D721Med (cell line): ENCODE measurements at places on chromosomes 5 and 9.

GRCh38 chr5:136032564-136032963, 3.8 kb downstream of the TGFBI start:
- no peak for DNase-seq

GRCh38 chr5:40687321-40687720, 7.6 kb downstream of the PTGER4 start:
- no peak for DNase-seq

- DNase-seq = no peak
Observed at GRCh38 chr9:13787234-13787833, 507.8 kb upstream of the MPDZ start.

- DNase-seq = no peak
Observed at GRCh38 chr5:98568336-98568735, 205.1 kb upstream of the RGMB start.

DNA sequence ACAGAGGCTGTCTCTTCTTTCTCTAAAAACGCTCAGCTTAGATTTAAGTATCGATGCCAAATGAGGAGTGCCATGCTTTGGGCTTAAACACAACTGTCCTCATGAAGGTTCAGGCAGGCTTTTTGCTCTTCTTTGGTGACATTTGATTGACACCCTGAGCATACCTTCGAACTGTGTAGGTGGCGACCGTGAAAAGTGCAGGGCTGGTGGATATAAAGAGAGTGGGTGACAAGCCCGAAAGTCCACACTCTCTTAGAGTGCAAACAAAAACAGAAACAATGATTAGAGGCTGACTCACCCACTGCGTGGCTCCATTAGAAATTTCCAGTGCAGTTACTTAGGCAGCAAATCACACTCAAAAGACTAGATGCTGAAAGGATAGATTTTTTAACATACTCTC, 141.7 kb downstream of the SYK start:
- DNase-seq = no peak

- no peak for DNase-seq
Observed at GRCh38 chr5:179316982-179317381, 28.3 kb downstream of the ADAMTS2 start.

- DNase-seq = no peak
Observed at GRCh38 chr9:92480291-92480771, 2.0 kb downstream of the ASPN start.

DNA sequence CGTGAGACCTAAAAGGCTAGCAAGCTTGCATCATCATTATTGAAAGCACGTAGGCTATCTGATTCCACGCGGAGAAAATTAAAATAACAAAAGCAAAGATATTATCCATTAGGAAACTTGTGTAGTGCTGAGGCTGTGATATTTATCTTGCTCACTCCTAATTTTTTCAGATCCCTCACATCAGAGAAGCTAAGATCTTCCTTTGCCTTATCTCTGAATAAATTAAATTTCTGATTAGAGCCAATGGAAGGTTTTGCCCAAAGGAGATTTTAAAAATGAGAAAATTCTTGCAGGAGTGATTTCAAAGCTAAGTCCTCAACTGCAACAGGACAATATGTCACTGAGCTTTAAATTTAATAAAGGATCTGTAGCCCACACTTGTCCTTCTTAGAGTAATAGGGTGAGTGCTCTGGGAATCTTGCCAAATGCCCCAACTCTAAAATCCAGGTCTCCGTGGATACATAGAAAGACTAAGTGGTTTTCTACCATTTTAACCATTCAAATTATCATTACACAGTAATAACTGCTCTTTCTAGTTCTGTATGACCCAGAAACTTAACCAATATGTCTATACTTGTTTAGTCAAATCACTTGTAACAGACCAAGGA, 295.0 kb downstream of the CAAP1 start:
- DNase-seq = no peak

DNA sequence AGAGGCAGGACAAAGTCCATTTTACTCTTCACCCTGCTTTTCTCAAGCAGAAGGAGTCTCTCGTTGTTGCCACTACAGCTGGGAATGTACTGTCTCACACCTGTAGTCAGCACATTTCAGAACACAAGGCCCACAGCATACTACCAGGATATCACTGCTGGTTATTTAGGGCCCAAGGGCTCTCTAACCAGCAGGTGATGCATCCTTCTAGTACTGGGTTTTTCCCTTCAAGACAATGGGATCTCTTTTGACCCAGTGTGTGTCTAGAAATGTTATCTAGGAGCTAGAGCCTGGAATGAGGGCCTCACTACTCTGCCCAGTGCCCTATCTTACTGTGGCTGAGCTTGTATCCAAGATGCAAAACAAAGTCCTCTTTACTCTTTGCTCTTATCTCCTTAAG, 235.1 kb upstream of the PRR16 start:
- no peak for DNase-seq

GRCh38 chr9:113621309-113621791, 157.8 kb downstream of the RGS3 start:
- DNase-seq = no peak

DNA sequence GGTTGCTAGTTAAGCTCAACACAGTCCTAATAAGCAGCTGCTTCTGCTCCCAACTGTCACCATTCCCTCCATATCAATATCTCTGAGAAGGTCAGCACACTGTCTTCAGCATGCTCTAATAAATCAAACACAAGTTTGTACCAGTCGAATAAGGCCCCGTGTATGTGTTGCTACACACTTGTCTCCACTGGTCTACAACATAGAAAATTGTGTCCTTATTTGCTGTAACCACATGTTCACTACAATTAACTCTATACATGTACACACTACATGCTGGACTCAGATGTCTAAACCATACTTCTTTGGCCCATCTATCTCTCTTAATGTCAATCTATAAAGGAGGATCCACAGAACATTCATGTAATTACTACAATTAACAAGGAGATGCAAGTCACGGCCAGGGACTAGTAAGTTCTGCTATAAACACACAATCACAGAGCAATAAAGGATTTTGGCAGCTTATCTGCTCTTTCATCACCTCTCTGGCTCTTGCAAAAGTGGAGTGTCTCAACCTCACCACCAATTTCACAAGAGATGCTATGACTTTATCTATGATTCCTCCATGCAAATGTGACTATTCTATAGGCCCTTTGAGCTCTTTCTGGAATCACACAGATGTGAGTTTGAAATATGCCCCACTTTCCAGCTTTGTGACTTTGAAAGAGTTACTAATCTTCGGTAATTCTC, 143.9 kb downstream of the SEMA5A start:
- no peak for DNase-seq

DNA sequence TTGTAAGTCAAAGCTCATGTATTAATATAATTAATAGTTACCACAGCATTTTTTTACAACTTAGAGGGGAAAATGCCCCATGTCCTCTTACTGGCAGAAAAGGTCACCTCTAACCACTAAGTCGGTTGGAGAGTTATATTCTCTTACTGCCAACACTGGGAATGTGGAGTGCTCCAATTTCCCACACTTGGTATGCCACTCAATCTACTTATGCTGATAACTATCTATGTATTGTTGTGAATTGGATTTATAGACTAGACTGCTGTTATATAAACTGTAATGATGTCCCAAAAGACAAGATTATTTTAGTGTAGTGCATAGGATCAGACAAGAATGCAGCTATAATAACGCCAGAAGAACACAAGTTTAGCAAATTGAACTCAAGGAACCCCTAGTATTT, 2385.2 kb upstream of the C9orf72 start:
- DNase-seq = no peak

DNA sequence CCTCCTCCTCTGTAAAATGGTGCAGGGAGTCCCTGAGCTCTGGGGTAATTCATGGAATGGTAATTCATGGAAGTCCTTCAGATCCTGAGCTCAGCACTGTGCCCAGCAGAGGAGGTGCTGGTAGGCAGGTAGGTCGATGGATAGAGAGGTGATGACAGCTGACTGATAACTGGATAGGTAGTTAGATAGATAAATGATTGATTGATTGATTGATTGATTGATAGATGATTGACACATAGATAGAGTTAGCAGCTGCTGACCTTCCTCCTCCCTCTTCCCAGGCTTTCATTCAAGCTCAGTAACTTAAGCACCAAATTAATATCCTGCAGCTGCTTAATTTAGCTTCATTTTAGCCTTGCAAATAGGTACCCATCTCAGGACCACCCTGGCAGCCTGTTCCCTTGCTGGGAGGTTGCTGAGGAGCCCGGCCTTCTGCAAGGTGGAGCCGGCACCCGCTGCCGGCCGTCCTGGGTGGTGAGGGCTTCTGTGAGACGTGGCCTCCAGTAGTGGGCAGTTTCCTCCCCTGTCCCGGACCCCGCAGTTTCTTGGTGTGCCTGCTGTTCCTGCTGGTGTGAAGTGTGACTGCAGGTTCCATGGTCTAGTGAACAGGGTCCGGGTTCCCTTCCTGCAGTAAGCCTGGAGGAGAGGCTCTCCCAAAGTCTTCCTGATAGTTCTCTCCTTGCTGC, 13.4 kb downstream of the OLFM1 start:
- no peak for DNase-seq

DNA sequence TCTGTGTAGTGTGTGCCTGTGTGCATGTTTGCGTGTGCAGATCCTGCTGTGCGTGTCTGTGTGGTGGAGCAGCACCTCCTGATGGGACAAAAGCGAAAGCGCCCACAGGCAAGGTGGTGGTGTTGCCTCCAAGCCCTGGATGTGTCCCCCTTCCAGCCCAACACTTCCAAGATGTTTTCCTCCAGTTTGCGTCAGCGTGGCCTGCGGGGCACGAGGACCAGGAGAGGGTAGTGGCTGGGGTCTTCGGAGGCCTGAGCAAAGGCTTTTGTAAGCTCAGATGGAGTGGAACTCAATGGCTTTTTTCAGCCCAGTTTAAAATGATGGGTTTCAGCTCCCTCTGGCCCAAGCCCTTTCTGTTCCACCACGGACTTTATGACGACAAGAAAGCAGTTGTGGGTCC, 209.5 kb downstream of the IRX2 start:
- DNase-seq = no peak

DNA sequence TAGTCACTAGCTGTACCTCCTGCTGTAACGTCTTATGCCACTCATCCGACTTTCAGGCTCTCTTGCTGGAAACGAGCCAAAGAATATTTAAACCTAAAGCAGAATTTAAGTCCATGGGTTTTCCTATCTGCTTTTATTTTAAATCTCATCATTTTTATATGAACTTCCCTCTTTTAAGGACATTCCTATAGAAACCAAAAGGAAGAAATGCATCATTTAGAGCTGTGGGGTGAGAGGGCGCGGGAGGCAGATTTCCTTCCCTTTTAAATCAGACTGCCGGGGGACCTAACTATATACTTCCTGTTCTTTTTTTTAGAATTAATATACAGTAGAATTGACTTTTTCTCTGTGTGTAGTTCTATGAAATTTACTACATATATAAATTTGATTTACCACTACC, 468.8 kb downstream of the BNC2 start:
- DNase-seq = no peak
